ENCODE measurements at places on chromosomes 1 and 21. TPM values are rescaled to one million over a fixed set of nuclear protein-coding genes. Genes with fewer than 3 reads are reported as not detected.

- ATAC-seq = no peak
Measured at GRCh38 chr1:37147392-37147831, 113.1 kb upstream of the GRIK3 start.

DNA sequence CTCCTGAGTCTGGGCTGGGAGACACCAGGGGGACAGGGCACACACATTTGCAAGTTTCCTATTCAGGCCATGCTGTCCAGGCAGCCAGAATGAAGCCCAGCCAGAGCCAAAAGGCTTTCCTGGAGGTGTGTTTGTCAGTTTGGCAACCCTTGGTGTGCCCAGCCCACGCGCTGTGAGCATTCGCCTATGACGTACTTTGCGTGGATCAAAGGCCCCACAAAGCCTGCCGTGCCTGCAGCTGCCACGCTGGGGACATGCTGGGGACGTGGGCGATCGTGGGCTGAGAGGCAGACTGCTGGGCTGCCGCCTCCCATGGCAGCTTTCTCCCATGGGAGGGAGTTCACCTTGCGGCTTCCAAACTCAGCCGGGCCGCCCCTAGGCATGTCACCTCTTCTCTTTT, 57.5 kb downstream of the CD247 start:
- ATAC-seq = peak; percentile 2

- ATAC-seq = no peak
Measured at GRCh38 chr1:56473582-56474270, 105.6 kb downstream of the PLPP3 start.

GRCh38 chr1:36393686-36394085, 4.0 kb downstream of the LSM10 start:
- no peak for ATAC-seq

Gene CYP4A11
- not detected for total RNA-seq

GRCh38 chr1:228894442-228894989, 159.2 kb downstream of the RHOU start:
- no peak for ATAC-seq

Gene KDF1
- total RNA-seq = not detected

DNA sequence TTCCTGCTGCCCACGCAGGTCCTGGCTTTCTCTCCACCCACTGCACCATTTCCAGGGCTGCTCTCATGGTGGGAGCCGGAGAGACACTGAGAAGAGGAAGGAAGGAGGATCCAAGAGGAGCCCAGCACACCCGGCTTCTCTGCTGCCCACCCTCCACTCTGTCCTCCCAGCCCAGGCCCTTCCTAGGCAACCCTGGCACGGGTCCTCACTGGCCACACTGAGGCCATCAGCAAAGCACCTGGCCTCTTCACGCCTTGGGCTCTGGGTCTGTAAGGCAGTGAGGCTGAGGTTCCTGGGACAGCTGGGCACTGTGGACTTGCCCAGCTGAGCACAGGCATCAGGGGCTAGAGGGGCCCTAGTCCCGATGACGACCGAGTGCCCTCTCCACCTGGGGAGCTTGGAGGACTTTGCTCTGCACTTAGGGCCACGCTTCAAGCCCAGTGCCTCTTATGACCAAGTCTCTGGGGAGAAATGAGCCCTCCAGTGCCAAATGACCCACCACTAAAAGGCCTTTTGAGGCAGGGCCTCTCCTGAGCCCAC, 43.1 kb downstream of the PDE9A start:
- ATAC-seq = no peak

- ATAC-seq = no peak
Measured at GRCh38 chr1:36573445-36573844, 90.7 kb upstream of the CSF3R start.

All from activated T-helper 17 cell treated with anti-CD3 and anti-CD28 coated beads, Interleukin-2, amount 50 U/mL, for 72 hours (primary cell).